ENCODE measurements at places on chromosomes 2 and 18. TPM values are rescaled to one million over a fixed set of nuclear protein-coding genes. Genes with fewer than 3 reads are reported as not detected.

BOLL gene
- not detected for total RNA-seq

CFAP53 gene
- 0.36 TPM for total RNA-seq

CLEC4F gene
- not detected for total RNA-seq

CYP20A1 gene
- total RNA-seq, result 21.3 TPM

RNASEH1 gene
- total RNA-seq, result 38.6 TPM

DNAH7 gene
- 0.04 TPM for total RNA-seq

IGFBP2 gene
- total RNA-seq, result 5.8 TPM

CDCA7 gene
- 34.3 TPM for total RNA-seq

TUBA4B gene
- total RNA-seq, result not detected

AGXT gene
- not detected for total RNA-seq

ALLC gene
- not detected for total RNA-seq

NYAP2 gene
- total RNA-seq, result not detected

ABHD1 gene
- total RNA-seq, result 0.34 TPM

CETN1 gene
- total RNA-seq, result not detected

ANKRD62 gene
- not detected for total RNA-seq

CYS1 gene
- not detected for total RNA-seq

FAHD2A gene
- total RNA-seq, result 37.5 TPM

LONRF2 gene
- 0.08 TPM for total RNA-seq

PSD4 gene
- 222 TPM for total RNA-seq

KLHL41 gene
- total RNA-seq, result 0.25 TPM

MGAT5 gene
- 45.3 TPM for total RNA-seq

ADRA2B gene
- 0.34 TPM for total RNA-seq

SYT4 gene
- not detected for total RNA-seq

SULT1C4 gene
- not detected for total RNA-seq
